ENCODE measurements at places on chromosomes 1 and 21.

DNA sequence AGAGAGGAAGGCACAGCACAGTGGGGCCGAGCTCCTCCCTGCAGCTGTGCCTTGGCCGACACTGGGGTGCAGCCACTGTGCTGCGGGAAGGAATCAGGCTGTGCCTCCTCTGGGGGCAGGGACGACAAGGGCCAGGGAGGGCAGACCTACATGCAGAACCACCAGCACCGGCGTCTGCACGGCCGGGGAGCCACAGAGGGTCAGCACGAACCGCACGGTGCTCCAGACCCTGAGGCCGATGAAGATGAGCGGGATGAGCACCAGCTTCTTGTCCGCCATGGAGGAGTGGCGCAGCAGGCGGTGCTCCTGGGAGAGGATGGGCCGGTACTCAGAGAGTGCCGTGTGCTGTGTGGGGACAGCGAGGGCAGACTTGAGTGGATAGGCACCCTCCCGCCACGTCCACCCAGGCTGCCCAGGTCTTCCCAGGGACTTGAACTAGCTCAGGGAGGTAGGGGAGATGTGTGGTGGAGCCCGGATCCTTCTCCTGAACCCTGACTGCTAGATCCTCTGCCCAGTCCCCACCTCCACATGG, 23.5 kb downstream of the GPR157 start:
- DNase-seq: no peak

- no peak for DNase-seq
Observed at GRCh38 chr1:64337475-64337874, 132.5 kb upstream of the CACHD1 start.

DNA sequence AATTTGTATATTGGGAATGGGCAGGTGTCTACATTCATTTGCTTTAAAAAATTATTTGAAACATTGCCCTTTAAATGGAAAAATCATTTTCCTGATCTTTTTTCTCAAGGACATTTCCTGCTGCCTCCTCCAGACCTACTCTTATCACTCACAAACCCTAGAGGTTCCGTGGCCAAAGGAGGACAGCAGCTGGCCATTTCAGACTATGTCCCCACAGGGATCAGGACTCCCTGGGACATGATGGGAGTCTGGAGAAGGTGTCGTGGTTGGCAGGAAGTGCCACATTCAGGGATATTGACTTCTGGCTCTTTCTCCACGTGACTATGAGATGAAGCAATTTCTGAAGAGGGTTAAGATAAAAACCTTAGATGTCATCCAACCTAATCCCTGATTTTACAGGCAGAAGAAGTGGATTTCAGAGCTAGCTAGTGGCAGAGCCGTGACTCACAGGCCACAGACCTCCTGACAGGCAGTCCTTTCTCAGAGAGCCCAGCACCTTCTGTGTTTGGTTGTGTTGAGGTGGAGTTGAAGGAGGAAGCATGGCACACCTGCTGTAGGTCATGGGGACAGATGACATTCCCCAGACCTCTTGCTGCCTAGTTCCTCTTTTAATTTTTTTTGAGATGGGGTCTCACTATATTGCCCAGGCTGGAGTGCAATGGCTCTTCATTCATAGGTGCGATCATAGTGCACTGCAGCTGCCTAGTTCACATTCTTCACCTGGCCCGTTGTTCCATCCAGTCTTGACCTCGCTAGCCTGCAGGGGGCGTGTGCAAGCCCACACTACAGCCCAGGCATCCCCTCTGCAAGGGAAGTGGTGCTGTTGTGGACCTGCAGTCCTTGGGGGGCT, 25.5 kb upstream of the IL10 start:
- DNase-seq: no peak

DNA sequence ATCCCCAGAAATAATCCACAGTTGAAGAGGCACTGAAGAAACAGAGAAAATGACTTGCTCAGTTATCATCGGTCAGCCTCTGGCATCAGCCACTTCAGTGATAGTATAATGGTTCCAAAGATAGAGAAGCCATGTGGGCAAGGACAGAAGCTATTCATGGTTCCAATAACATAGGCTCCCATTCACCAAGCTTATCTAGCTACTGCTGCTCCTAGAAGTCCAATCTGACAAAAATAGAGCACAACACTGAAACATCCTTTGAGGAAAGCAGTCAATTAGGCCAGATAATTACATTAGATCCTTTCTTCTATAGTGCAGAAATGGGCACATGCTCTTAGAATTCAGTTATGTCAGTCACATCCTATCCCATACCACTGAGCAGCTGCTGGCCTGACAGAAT, 33.5 kb upstream of the CRB1 start:
- peak; percentile 90 for DNase-seq

DNA sequence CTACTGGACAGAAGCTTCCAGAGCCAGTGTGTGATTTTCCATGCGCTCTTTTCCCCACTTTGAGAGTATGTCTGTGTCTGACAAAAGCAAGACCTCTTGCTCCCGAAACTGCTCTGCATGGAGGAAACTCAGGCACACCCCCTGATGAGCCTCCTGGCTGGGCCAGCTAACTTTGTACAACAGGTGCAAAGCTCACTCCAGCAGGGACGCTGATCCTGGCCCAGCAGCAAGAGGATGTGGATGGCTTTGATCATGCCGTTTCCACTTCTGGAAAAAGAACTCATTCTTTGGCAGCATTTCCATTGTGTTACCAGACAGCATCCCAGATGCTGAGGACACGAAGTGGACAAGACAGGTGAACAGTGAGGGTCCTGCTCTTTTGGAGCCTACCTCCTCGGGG, 103.1 kb downstream of the TLR5 start:
- DNase-seq: no peak

DNA sequence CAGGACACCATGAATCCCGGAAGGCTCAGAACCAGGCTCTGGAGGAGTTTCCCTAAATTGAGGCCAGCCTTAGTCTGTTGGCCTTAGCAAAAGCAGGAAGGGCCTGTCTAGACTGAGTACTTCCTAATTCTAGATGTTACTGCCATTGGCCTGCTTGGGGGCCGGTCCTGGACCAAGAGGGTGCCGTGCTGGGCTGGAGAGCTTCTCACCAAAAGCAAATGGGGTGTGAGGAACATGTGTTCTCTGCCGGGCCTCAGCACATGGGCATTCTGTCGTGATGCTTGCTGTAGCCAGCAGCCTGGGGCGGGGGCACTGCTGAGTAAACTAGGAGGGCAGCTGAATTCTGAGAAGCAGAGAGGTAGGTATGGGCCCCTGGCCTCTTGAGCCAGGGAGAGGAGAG, 35.7 kb upstream of the MAN1C1 start:
- DNase-seq: no peak

DNA sequence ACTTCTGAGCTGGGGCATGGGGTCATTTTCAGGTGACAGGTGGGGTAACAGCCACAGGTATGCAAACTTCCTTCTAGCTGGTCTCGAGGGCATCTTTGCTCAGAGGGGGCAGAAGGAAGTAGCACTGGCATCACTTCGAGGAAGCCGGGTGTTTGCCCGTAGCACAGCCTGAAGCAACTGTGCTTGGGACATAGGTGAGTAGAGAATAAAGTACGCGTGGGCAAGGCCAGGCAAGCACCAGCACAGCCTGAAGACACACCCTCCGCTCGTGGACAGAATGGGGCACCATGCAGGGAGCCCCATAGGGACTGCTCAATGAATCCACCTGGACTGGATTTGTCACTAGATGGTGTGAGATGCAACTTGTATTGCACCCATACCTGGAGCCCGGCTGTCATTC, 167.1 kb downstream of the KCNJ6 start:
- DNase-seq: no peak

GRCh38 chr1:98196012-98196411, 275.2 kb upstream of the DPYD start:
- no peak for DNase-seq

DNA sequence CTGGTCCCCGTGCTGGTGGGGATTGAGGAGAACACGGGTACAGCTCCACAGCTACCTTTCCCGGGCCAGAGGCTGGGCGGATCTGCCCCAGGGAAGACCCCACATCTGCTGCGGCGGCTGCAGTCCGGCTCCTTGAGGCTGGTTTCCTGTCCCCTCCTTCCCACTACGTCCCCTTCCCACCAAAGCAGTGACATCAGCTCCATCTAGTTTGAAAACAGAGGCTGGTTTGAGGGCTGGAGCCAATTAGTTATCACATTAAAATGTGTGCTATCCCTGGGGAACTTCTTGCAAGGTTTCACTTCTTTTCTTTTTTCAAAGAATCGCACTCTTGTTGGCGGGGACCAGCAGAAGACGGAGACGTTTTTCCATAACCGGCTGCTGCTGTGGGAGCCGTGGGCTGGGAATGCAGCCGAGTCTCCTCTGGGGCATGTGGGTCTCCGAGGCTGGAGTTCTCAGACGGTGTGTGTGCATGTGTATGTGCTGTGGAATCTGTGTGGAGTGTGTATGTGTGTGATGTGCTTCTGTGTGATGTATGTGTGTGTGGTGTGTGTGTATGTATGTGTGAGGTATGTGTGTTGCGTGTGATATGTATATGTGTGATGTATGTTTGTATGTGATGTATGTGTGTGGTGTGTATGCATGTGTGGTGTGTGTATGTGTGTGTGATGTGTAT, 8.9 kb upstream of the PCBP3 start:
- DNase-seq: no peak

GRCh38 chr1:53704804-53705445, 34.0 kb downstream of the GLIS1 start:
- DNase-seq: no peak

- no peak for DNase-seq
Observed at GRCh38 chr1:115363171-115363570, 25.1 kb upstream of the NGF start.

DNA sequence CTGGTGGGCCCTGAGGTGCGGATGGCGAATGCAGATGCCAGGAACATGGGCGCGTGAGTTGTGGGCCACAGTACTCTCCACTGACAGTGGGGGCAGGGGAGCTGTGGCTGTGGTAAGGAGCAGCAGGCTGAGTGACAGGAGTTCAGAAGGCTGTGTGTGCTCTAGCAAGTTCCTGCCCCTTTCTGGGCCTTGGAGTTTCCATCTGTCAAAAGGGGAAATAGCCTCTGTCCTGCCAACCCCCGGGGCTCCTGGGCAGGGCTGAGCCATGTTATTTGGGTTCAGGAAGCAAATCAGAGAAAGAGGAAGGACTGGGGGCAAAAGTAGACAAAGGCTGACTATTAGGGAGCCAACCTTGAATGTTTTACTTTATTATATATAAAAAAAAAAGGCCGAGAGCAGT, 19.5 kb upstream of the MFN2 start:
- no peak for DNase-seq

- peak; percentile 64 for DNase-seq
Observed at GRCh38 chr1:82565146-82565545, 764.4 kb downstream of the ADGRL2 start.

DNA sequence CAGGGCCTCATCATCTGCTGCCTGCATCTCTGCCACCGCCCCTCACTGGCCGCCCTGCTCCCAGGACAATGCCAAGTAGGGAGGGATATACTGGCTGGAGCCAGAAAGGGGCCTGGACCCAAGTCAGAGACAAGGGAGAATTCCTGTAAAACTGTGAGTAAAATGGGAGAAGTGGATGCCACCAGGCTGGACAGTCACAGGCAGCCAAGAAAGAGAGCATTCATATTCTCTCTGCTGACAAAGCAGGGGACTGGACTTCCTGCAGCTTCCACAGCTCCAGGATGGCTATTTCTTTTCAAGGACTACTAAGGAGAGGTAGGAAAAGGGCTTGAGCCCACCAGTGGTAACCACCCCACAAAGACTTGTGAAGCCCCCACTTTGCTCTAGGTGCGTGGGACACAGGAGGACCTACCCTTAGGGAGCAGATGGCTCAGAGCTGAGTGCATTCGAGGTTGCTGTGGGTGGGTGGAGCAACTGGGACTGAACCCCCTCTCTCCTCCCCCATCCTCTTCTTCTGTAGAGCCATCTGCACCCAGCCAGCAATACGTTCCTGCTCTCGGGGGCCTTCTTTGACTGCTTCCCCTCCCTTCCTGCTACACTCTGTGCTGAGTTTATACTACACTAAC, 57.5 kb downstream of the GLIS1 start:
- no peak for DNase-seq

- no peak for DNase-seq
Observed at GRCh38 chr1:197413564-197413963, 145.5 kb downstream of the CRB1 start.

GRCh38 chr21:14488672-14489204, 57.4 kb downstream of the SAMSN1 start:
- no peak for DNase-seq

- DNase-seq: no peak
Observed at GRCh38 chr1:204219971-204220616, 6.3 kb upstream of the GOLT1A start.

DNA sequence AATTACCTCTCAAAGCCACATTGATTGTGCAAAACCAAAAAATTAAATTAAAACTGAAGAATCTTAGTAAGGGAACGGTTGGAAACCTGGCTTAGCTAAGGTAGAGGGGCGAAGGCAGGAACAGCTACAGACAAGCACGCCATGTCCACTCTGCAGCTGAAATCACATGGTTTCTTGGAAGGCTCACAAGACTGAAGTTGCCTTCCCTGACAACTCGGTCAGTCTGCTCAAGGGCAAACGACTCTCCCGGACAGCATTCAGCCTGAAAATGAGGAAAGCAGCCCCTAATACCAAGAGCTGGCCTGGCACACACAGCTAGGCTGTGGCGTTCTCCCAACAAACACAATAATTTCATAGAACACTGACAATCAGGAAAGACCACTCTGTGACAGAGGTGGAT, 22.7 kb upstream of the BECN2 start:
- no peak for DNase-seq

DNA sequence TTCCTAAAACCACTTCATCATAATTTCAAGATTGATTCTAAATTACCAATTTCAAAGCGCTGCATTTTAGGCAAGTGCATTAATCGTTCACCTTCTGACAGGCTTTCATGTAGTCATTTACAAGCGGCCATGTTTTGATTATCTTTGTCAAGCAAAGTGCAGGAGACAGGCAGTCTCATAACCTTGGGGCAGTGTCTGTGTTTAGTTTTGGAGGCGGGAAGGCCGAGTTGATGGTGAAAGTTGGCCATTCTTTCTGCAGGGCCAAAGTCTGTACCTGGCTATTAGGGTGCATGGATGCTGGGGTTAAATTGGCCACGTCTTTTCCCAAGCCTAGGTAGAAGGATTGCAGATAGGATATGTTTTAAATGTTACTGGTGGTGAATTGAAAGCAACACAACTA, 2.9 kb downstream of the AGPAT3 start:
- DNase-seq: no peak

DNA sequence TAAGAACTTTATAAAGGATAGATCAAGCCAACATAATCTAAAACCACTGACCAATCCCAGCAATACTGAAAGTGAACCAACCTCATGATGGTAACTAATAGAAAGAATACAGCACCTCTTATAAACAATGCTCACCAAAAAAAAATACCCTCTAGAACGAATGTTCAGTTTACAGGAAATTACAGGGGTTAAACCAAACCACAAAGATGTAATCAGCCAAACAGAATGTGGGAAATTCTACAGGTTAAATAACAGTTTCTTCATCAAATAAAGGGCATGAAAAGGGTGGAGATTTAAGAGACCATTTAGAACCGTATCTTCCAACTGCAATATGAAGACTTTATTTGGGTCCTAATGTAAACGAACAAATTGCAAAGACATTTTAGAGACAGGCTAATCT, 30.4 kb downstream of the ARID4B start:
- no peak for DNase-seq

Data from COLO829 (cell line).